ENCODE measurements at places on chromosomes 4 and X.

GRCh38 chr4:186204103-186204559 lies 12.8 kb downstream of the CYP4V2 start:
- DNase-seq: peak; percentile 23

GRCh38 chr4:167883266-167883665 lies 209.1 kb upstream of the ANXA10 start:
- no peak for DNase-seq

- DNase-seq: no peak
Measured at GRCh38 chr4:1706358-1706757, 5.8 kb downstream of the SLBP start.

DNA sequence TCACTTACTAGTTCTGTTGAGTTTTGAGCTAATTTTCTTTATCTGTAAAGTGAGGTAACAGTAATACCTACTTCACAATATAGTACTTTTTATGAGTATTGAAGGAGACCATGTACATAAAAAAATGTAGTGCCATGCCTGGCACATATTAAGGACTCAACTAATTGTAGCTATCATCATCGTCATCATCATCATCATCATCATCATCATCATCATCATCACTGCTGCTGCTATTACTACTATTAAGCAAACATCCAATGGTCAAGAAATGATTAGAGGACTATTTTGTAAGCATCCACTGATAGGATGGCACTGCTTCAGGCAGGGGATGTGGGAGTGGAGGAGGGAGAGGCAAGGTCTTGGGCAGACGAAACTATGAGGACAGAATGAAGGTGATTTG lies 47.4 kb upstream of the GPR101 start:
- no peak for DNase-seq

DNA sequence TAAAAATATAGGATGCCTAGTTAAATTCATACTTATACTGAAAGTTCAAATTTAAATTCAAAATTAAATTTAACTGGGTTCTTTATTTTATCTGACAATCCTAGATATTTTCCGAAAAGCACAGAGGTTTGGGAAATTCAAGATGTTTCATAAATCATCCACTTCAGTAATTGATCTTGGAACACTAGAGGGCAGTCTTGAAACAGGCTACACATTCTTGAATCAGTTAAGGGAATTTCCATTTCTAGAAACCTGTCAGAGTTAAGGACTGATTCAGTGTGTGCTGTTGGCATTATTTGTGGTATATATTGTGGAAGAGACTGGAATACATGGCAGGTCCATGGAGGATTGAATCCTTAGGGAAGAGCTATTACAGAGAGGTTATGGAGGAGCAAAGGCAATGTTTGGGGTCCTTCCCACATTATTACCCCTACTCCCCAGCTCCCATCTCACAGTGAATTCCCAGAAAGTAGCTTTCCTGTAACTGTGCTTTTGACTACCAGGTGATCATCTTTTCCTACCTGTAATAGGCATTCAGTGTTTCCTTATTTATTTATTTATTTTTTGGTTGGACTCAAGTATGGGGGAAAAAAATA lies 92.9 kb downstream of the EGF start:
- DNase-seq: no peak

DNA sequence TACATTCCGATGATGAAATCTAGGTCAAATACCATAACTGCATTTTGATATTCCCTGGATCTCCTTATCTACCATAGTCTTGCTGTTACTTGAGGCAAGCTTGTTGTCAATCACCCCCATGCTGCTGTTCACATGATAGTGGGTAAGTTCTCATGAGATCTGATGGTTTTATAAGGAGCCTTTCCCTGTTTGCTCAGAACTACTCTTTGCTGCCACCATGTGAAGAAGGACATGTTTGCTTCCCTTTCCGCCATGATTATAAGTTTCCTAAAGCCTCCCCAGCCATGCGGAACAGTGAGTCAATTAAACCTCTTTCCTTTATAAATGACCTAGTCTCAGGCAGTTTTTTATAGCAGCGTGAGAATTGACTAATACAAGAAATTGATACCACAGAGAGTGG lies 432.0 kb downstream of the GLUD2 start:
- no peak for DNase-seq

DNA sequence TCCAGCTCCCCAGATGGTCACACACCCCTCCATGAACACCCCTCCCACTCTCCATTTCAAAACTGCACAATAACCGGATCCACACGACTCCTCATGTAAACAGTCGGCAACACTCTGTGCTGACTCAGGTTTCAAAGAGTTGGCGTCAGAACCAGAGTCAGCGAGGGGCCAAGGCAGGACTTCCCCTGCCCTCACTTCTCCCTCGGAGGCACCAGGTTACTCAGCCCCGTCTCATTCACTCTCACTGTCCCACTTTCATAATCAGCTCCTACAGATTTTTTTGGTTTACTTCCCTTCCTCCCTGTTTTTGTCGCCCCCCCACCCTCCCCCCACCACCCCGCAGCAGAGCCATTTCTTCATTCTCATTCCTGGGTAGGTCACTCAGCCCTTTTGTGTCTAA lies 2.7 kb upstream of the TIMP1 start:
- peak; percentile 22 for DNase-seq

DNA sequence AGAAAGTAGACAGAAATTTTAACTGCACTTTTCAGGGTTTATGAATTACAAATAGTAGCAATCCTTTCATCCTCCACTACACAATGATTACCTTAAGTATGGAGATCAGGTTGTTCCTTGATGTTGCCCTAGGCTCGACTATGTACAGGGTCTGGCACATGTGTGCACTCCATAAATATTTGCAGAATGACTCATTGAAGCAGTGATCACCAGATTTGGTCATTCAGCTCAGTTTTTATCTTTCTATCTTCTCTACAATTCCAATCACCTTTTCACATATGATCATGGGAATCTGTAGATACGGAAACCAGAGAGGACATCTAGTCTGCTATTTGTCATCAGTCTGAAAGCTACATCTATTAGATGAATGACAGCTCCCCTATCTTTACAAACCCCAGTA lies 171.7 kb upstream of the HCCS start:
- DNase-seq: no peak

Data from CD4-positive, alpha-beta T cell treated with Interleukin-4 for 1 hour (primary cell).